ENCODE measurements at places on chromosomes 16 and 17. TPM values are rescaled to one million over a fixed set of nuclear protein-coding genes. Genes with fewer than 3 reads are reported as not detected.

The PEMT gene
- total RNA-seq, result 49.3 TPM

The CFAP97D1 gene
- not detected for total RNA-seq

The SMPD3 gene
- total RNA-seq, result not detected

The HBZ gene
- not detected for total RNA-seq

The SCGB1C2 gene
- total RNA-seq, result not detected

The USP7 gene
- 35.7 TPM for total RNA-seq

The NOS2 gene
- total RNA-seq, result not detected

The ITGAL gene
- not detected for total RNA-seq

The ICAM2 gene
- not detected for total RNA-seq

The KCNH6 gene
- total RNA-seq, result not detected

The ITGAX gene
- total RNA-seq, result 0.09 TPM

The MT2A gene
- total RNA-seq, result 48.4 TPM

The SEPTIN12 gene
- not detected for total RNA-seq

The NLK gene
- 19.3 TPM for total RNA-seq

The EVI2B gene
- total RNA-seq, result 0.47 TPM

The TMIGD1 gene
- not detected for total RNA-seq

The KRT17 gene
- total RNA-seq, result 3,176 TPM

The KRT38 gene
- total RNA-seq, result not detected

The ATAD5 gene
- total RNA-seq, result 7.7 TPM

The PPL gene
- total RNA-seq, result not detected

The TBC1D3C gene
- not detected for total RNA-seq

The EPOP gene
- 0.29 TPM for total RNA-seq

The PDILT gene
- not detected for total RNA-seq

The RILP gene
- total RNA-seq, result 0.22 TPM

The CPHXL2 gene
- total RNA-seq, result not detected

The CARHSP1 gene
- 182 TPM for total RNA-seq

The NPIPA3 gene
- 0.13 TPM for total RNA-seq

The CX3CL1 gene
- 0.18 TPM for total RNA-seq

The WDR59 gene
- 10.0 TPM for total RNA-seq

The COIL gene
- 33.8 TPM for total RNA-seq

The E2F4 gene
- 77.0 TPM for total RNA-seq

The TBX2 gene
- total RNA-seq, result 6.4 TPM

The CD300LB gene
- total RNA-seq, result not detected

The ABCC12 gene
- total RNA-seq, result not detected

The CHST6 gene
- not detected for total RNA-seq

The JMJD8 gene
- 13.9 TPM for total RNA-seq

The OTOP2 gene
- not detected for total RNA-seq

The CDYL2 gene
- 15.1 TPM for total RNA-seq

The ADAM11 gene
- total RNA-seq, result 4.4 TPM

The HSD11B2 gene
- not detected for total RNA-seq

The INCA1 gene
- 2.7 TPM for total RNA-seq

The COX6A2 gene
- not detected for total RNA-seq

The ITGB3 gene
- 202 TPM for total RNA-seq

The KRTAP4-3 gene
- total RNA-seq, result not detected

The PPP1R1B gene
- total RNA-seq, result not detected

The CNGB1 gene
- total RNA-seq, result not detected

The DGKE gene
- 2.4 TPM for total RNA-seq

The SCN4A gene
- not detected for total RNA-seq

The PROCA1 gene
- total RNA-seq, result 0.53 TPM

The TSPOAP1 gene
- total RNA-seq, result not detected

The METRN gene
- total RNA-seq, result 99.3 TPM

The CCDC40 gene
- total RNA-seq, result 2.2 TPM
